Natural killer cell treated with Interleukin-12 subunit alpha and Interleukin-12 subunit beta and Interleukin-15 and Interleukin-18, amount 100 ng/mL, for 72 hours (primary cell): ENCODE measurements at places on chromosomes 16 and 17. TPM values are rescaled to one million over a fixed set of nuclear protein-coding genes. Genes with fewer than 3 reads are reported as not detected.
A peak's percentile ranks its signal among the peaks of the same experiment; 100 is the strongest.

EVPLL gene
- total RNA-seq: not detected

GRCh38 chr16:89410322-89410721 lies 80.0 kb downstream of the ANKRD11 start:
- H3K27ac ChIP-seq: peak overlapping the region; percentile 72
- H3K4me3 ChIP-seq: peak overlapping the region; percentile 26
- no peak for DNase-seq
- H3K4me1 ChIP-seq: peaks cover 66% of the 10 kb centered on the region

GRCh38 chr17:35243561-35244340 lies 879 bp downstream of the SLFN5 start:
- peaks cover 18% of the 10 kb centered on the region for H3K36me3 ChIP-seq
- peaks cover 70% of the 10 kb centered on the region for H3K4me1 ChIP-seq
- no peaks in the 10 kb centered on the region for H3K27me3 ChIP-seq
- H3K4me3 ChIP-seq: peak overlapping the region; percentile 96
- H3K27ac ChIP-seq: peak overlapping the region; percentile 98
- peak; percentile 78 for DNase-seq

DNA sequence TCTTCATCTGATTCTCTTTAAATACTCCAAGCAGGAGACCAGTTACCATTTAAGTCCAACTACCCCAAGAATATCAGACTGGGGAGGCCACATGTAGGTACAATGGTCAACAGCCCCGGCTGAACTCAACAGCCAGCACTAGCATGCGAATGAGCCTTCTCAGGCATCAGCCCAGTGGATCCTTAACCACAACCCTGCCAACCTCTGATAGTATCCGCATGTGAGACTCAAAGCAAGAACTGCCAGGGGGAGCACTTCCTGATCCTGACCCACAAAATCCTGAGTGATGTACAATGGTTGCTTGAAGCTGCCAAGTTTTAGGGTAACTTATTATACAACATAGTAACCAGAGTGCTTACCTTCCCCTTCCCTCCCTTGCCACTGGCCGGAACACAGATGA lies 4.0 kb downstream of the PYY start:
- DNase-seq: peak; percentile 50
- no peak overlapping the region for H3K27ac ChIP-seq
- H3K27me3 ChIP-seq: peaks cover 38% of the 10 kb centered on the region
- no peaks in the 10 kb centered on the region for H3K4me1 ChIP-seq
- no peaks in the 10 kb centered on the region for H3K36me3 ChIP-seq

CNTD1 gene
- total RNA-seq: not detected

GRCh38 chr17:82065638-82066303 lies at the start of gene DUS1L:
Gene DUS1L, minus strand, starts transcription at chr17:82065804. Its CDS starts 745 bp downstream, at chr17:82065059.
- no peaks in the 10 kb centered on the region for H3K27me3 ChIP-seq
- H3K27ac ChIP-seq: peak within 1 kb of the TSS; percentile 89
- H3K4me1 ChIP-seq: no peaks in the 10 kb centered on the region
- peak within 1 kb of the TSS; percentile 82 for H3K4me3 ChIP-seq
- DNase-seq: peak; percentile 81
- H3K36me3 ChIP-seq: no peaks in the 10 kb centered on the region

DNA sequence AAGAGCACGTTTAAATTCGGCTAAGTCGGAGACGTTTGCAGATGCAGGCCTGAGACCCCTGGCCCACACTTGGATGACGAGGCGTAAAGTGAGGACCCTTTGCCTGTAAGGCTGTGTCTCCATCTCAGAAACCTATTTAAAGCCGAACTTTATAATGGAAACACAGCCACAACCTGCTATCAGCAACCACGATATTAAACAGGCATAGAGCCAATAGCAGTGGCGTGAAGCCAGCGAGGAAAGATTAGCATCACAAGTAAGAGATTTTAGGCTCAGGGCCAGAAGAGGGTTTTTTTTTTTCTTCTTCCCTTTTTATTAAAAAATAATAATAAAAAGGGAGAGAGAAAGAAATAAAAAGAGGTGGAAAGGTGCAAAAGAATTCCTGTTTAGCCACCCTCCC lies 111.3 kb upstream of the NOL11 start:
- H3K36me3 ChIP-seq: no peaks in the 10 kb centered on the region
- peak overlapping the region; percentile 60 for H3K27ac ChIP-seq
- no peak for DNase-seq
- H3K4me3 ChIP-seq: no peak overlapping the region
- H3K27me3 ChIP-seq: no peaks in the 10 kb centered on the region
- peaks cover 20% of the 10 kb centered on the region for H3K4me1 ChIP-seq

DNA sequence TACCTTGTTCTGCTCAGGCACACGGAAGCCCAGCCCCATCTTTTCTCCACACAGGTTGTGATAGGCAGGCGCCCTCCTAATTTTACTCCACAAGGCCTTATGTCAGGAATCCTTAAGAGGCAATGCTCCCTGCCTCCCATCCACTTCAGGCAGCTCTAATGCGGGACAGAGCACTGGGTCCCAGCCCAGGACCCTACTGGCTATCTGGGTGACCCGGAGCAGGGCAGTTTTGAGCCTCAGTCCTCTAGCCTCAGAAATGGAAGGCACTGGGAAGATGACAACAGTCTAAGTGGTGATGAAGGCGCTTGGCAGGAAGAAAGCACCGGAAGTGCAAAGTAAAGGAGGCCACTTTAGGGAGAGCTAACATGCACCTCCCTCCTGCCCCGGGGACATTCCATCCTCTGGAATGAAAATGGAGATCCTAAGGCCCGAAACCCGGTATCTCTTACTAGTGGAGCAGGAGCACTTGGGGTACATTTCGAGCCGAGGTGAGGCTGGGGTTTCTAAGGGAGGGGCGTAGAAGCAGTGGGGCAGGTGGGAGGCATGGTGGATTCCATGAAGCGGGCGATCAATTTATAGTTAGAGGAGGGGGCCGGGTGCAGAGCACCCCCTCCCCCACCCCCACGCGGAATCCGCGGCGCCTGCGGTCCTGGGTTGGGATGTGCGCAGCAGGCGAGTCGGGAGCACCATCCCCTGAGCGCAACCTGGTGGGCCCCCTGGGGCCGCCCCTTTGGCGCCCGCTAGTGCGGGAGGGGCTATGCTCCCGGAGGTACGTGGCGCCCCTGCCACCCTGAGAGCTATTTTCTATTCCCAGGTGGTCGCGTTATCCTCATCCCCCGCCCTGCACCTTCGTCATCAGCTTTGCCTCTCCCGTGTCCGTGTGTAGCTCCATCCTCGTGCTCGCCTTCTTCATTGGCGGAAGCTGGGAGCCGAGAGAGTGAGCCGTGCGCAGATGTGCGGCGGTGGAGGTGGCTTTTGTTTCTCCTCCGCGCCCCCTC lies 4.9 kb downstream of the MT1F start:
- H3K27me3 ChIP-seq: peaks cover 27% of the 10 kb centered on the region
- peaks cover 20% of the 10 kb centered on the region for H3K4me1 ChIP-seq
- no peaks in the 10 kb centered on the region for H3K36me3 ChIP-seq
- H3K4me3 ChIP-seq: peak overlapping the region; percentile 62
- no peak for DNase-seq

ITGA2B gene
- total RNA-seq: 1.8 TPM

ARSG gene
- total RNA-seq: 4.7 TPM

DNA sequence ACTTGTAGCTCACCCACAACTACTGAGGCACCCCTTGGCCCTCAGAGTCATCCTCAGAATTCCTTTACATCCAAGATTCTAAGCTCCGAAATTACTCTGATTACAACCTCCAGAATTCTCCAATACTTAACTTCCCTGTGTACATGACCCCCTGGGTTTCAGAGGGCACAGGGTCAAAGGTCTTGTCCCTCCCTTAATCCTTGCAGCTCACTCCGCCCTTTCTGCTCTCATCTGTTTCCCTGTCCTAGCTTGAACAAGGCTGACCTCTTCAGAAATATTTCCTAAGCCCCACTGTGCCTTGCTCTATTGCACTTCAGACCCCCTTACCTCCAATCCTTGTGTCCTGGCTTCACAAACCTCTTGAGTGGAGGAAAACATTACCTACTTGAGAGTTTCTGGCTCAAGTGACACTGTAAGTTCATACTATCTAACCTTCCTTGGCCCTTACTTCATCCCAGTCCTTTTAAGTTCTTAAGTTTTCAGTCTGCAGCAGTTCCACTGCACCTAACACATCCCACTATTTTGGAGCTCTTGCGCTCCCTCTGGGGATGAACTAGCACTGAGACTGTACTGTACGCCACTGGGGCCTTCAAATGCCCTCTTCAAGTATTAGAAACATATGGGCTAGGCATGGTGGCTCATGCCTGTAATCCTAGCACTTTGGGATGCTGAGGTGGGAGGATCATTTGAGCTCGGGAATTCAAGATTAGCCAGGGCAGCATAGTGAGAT lies 6.2 kb downstream of the N4BP1 start:
- peak overlapping the region; percentile 84 for H3K27ac ChIP-seq
- peaks cover 11% of the 10 kb centered on the region for H3K36me3 ChIP-seq
- no peak for DNase-seq
- H3K27me3 ChIP-seq: no peaks in the 10 kb centered on the region
- H3K4me1 ChIP-seq: peaks cover 29% of the 10 kb centered on the region

DNA sequence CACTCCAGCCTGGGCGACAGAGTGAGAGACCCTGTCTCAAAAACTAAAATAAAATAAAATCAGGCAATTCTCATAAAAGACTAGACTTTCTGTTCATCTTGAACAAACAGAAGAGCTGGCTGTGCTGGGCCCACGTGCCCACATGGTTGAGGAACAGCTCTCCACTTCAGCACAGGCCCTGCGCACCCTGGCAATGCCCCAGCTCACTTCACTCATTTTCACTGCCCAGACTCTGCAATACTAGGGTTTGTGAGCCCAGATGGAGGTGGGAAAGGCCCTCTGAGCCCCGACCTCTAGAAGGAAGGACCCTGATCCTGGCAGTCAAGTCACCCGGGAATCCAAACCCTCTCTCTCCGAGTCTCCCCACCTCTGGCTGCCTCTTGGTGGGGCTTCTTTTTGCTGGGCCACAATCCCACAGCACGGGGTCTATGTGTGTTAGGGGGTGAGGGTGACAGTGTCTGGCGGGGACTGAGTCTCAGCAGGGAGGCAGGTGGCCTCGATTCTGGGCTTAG lies 14.8 kb downstream of the MYLK3 start:
- DNase-seq: no peak
- H3K4me3 ChIP-seq: no peak overlapping the region
- H3K27me3 ChIP-seq: no peaks in the 10 kb centered on the region
- H3K4me1 ChIP-seq: no peaks in the 10 kb centered on the region
- no peaks in the 10 kb centered on the region for H3K36me3 ChIP-seq
- H3K27ac ChIP-seq: no peak overlapping the region

DNA sequence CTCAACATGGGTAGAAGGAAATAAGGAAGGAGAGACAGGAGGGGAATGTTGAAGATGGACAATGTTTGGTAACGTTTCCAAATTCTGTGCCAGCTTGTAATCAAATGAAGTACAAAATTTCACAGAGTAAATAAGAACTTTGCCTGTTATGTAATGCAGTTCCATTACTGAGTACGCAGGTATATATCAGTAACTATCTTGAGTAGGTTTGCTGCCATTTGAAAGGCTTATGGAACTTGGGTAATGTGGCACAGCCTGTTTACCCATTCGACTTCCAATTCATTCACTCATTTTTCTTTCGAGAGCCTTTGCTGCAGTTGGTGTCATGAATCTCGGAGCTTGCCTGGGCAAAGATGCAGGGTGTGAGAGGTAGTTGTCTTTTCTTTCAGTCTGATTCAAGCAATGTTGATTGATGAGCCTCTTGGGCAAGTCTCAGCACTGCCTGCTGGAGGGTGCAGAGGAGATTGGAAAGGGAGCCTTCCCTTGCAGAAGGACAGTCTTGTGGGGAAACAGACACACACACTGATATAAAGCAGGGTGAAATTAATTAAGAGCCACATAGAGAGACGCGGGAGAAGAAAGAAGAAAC lies 53.4 kb downstream of the ZNF18 start:
- no peak for DNase-seq
- H3K27me3 ChIP-seq: no peaks in the 10 kb centered on the region
- H3K27ac ChIP-seq: no peak overlapping the region
- H3K4me1 ChIP-seq: no peaks in the 10 kb centered on the region

DNA sequence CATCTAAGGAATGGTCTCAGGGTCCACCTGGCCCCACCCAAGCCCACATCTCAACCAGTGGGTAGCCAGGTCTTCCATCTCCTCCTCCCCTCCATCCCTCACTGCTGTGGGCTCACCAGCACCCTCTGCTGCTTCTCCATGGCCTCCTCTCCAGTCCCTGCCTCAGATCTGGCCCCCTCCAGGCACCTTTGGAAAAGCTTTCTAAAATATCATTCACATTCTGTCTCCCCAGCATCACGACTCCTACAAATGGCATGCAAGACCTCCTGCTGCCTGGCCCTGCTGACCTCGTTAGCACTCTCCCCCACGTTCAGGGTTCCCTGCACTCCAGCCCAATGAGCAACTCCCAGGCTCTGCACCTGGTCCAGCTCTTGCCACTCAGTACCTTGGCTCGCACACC lies 13.7 kb downstream of the GLP2R start:
- H3K27ac ChIP-seq: no peak overlapping the region
- peaks cover 23% of the 10 kb centered on the region for H3K27me3 ChIP-seq
- no peaks in the 10 kb centered on the region for H3K4me1 ChIP-seq
- DNase-seq: no peak
- no peaks in the 10 kb centered on the region for H3K36me3 ChIP-seq

ZNF689 gene
- 9.4 TPM for total RNA-seq

CPNE7 gene
- 0.81 TPM for total RNA-seq

DNA sequence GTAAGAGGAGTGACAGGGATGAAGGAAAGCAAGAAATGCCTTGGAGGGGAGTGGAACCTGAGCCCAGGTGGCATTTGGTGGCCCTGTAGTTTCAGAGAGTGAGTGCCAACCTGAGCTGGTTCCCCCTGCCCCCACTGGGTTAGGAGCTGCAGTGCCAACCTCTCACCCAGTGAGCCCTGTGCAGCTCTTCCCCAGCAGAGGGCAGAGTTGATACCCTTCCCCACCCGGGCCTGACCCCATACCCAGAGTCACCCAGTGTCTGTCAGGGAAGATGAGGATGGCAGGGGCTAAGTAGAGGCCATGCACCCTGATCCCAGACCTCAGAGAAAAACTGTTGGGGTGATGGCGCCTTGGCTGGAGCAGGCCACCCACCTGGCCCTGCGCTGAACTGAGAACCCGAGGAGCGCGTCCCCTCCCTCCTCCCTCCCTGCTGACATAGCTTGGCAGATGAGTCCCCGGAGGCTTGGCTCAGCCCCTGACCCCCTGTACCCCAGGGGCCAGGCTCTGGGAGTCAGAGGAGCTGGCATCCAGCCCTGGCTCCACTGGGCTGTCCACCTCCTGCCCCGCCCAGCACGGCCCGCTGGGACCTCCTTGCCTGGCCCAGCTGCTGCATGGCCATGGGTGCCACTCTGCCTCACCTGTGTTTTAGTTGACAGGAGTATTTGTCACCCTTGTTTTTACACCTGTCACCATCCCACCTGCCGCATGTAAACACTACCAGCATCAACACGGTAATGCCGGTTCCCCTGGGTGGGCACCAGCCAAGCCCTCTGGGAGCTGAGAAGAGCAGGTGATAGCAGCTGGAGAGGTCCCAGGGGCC lies 113.9 kb downstream of the AMFR start:
- DNase-seq: no peak
- peaks cover 6% of the 10 kb centered on the region for H3K27me3 ChIP-seq
- no peak overlapping the region for H3K27ac ChIP-seq
- no peaks in the 10 kb centered on the region for H3K36me3 ChIP-seq

DNA sequence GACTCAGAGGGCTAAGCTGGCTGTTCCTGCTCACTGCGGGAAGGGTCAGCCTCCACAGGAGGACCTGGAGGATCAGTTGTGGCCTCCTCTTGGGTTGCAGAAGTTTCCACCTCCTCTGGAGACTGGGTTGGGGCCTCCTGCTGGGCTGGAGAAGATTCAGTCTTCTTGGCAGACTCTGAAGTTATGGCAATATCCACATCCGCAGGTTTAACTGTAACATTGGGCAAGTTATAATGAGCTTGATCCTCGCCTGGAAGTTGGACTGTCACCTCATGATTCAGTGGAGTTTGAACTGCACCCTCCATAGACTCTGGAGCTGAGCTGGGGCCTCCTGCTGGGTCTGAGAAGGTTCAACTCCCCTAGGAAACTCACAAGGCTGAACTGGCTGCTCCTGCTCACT lies 47.6 kb upstream of the TMEM97 start:
- no peaks in the 10 kb centered on the region for H3K36me3 ChIP-seq
- H3K27ac ChIP-seq: no peak overlapping the region
- no peak overlapping the region for H3K4me3 ChIP-seq
- peaks cover 51% of the 10 kb centered on the region for H3K27me3 ChIP-seq
- H3K4me1 ChIP-seq: no peaks in the 10 kb centered on the region

P2RX1 gene
- total RNA-seq: 3.9 TPM
